Omental fat pad (tissue), 4 donors: ENCODE measurements at places on chromosomes 16 and 17. TPM values are rescaled to one million over a fixed set of nuclear protein-coding genes. Genes with fewer than 3 reads are reported as not detected.

CBX2 gene
- total RNA-seq = 5.2 TPM

TBC1D3C gene
- 0.79 TPM for total RNA-seq

TOM1L1 gene
- total RNA-seq = 20.4 TPM

ZMYND15 gene
- total RNA-seq = 1.9 TPM

VPS35 gene
- total RNA-seq = 74.5 TPM

ADGRG3 gene
- 17.7 TPM for total RNA-seq

SNX20 gene
- 5.0 TPM for total RNA-seq

ADAD2 gene
- not detected for total RNA-seq

KRT24 gene
- total RNA-seq = not detected

TEKT5 gene
- total RNA-seq = not detected

MRPL10 gene
- 35.0 TPM for total RNA-seq

TBC1D3K gene
- not detected for total RNA-seq

GRCh38 chr16:1378087-1378803 lies 26.5 kb downstream of the GNPTG start:
- DNase-seq = no peak

- DNase-seq = no peak
These were observed 78.1 kb downstream of the OR1D5 start for GRCh38 chr17:2985318-2985717.

- no peak for DNase-seq
These were observed 8.4 kb downstream of the TMEM98 start for GRCh38 chr17:32936186-32936893.

GRCh38 chr16:67678354-67679023 lies 11.9 kb downstream of the C16orf86 start:
- no peak for DNase-seq

- DNase-seq = no peak
These were observed 141.2 kb downstream of the LAT start for GRCh38 chr16:29126057-29126494.

DNA sequence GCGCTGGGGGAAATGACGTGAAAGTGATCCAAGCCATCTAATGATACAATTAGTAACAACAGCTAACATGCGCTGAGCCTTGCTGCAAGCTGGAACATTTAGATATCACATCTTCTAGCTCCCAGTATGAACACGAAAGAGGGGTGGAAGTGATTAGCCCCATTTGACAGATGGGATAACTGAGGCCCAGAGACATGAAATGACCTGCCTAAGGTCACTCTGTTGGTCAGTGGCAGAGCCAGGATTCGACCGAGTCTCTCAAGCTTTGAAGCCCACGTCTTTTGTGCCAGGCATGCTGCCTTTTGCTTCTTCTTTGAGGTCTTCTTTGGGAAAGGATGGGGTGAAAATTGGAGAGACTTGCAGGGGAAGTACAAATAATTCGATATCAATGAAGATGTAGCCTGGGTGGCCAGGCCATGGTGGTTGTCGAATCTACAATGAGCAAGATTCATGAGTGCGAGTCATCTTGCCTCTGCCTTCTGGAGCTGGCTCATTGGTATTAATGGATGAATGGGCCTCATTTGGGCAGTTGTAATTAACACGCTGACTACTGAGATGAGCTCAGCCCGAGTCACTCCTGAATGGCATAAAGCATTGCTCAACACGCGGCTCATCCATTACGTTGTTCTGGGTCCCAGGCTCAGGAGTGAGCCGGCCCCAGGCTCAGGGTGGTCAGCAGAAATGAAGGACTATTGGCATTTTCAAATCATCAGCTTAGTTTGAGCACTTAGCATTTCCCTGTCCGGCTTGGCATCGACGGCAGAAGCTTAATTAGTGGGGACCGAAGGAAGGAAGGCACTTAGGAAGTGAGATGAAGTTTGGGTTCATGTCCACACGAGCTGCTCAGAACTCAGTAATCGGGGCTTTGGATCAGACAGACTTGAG lies 28.0 kb upstream of the GPRC5B start:
- no peak for DNase-seq

GRCh38 chr17:77724876-77725615 lies 233.5 kb upstream of the TNRC6C start:
- no peak for DNase-seq

DNA sequence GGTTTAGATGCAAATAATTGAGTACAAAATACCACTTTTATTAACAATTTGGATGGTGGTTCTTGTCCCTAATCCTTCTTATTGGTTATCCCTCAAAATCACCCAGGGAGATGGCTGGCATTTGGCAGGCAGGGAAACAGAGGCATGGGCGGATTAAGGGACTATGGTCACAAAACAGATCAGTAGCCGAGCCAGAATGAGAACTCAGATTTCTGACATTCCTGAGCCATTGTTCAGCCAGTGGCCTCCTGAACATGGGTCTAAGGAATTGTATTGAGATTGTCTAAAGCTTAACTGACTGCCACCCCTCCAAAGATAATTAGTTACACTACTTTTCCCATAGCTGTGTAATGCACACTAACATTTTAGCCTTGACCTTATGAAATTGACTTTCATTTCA lies 88.4 kb downstream of the CHD9NB start:
- no peak for DNase-seq

DNA sequence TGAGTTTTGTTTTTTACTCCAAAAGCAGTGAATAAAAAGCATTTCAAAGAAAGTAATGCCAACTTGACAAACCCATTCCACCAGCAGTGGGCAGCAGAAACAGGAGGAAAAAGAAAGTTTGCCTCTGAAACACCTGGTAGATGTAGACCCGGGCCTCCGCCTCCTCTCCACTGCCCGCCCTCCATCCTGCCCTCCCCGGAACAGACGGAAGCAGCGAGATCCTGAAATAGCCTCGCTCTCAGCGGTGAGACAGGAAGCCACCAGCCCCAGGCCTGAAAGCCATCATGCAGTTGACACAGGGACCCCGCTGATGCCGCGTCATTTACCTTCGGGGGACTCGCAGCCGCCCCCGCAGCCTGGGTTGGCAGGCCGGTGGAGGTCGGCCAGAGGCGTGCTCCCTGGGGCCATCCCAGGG lies 67.8 kb downstream of the C16orf78 start:
- no peak for DNase-seq

- DNase-seq = no peak
These were observed 6.1 kb downstream of the TBX21 start for GRCh38 chr17:47739150-47739549.

DNA sequence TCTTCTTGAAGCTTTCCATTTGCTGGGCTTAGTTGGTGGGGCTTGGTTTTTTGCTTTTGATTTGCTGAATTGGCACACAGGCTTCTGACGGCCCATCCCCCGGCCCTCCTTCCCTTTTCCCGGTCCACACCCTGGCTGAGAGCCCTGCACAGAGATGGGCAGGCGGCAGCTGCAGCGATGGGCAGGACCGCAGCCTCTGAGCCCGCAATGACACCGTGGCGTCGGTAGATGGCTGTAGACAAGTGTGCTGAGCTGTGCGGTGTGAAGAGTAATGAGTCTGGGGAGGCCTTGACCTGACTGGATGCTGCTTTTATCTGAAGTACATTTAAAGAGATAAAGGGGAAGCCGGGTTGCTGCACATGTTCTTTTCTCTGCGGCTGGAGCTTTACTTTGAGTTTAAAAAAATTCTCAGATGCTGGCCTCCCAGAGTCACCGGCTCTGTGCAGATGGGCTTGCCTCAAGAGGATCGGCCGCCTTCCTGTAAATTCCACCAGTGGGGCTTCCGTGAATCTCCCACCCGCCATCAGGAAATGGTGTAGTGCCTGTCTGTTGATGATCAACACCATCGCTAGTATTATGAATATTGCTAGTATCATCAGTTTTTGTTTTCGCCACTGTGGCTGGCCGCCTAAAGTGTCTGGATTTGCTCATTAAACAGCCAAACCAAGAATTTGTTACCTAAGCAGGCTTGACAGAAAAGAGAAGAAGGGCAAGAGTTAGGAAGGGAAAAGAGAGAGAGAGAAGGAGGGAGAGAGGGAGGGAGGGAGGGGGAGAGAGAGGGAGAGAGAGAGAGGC lies 245.6 kb upstream of the RBFOX1 start:
- no peak for DNase-seq

- no peak for DNase-seq
These were observed 58.0 kb downstream of the CREBBP start for GRCh38 chr16:3822366-3823045.

DNA sequence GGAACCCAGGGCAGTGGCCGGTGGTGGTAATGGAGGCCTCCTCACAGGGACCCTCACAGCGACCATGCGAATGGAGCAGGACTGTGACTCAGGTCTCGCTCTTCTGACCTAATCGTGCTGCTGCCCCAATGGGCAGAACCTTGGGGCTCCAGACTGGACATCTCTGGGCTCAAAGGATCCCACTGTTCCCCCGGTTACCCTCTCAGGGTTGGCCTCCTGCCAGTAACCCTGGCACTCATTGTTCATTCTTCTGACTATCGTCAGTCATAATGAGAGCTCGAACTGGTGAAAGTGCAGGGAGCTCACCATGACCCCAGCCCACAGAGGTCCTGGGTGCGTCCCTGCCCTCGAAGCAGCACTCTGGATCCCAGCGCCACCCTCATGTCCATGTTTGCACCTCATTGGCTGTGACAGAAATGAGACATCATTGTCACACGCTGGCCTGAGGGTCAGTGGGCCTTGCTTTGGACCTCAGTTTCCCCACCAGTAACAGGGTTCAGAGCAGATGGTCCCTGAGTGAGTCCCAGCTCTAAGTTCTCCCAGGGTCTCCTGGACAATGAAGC lies 4.0 kb upstream of the NPRL3 start:
- DNase-seq = no peak

- DNase-seq = no peak
These were observed 33.4 kb downstream of the ARHGAP23 start for GRCh38 chr17:38461683-38462082.

- no peak for DNase-seq
These were observed 50.0 kb upstream of the TOB1 start for GRCh38 chr17:50916026-50916707.

- no peak for DNase-seq
These were observed 27.0 kb downstream of the CDIP1 start for GRCh38 chr16:4511441-4512082.

DNA sequence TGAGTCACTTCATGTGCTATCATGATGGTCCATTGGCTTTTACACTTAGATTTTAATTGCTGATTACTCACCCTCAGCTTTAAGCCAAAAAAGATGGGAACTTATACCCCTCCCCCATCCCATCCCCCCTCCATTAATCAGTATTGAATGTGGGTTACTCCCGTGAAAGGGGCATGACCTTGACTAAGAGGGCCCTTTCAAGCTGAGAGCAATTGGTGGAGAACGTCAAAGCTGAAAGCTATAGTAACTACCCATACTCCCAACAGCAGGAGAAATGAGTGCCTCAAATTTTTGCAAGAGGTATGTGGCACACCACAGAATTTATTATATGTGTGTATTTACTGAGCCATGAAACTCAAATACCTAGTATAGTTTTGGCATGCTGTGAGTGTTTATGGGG lies 99.7 kb upstream of the CDH8 start:
- DNase-seq = no peak
